Activated T-helper 2 cell treated with anti-CD3 and anti-CD28 coated beads, Interferon-gamma antibody, Interleukin-2, Interleukin-4, amounts not matched to agents 10 μg/mL and 5 μg/mL and 100 μg/mL, durations not matched to agents 14 hours and 24 hours and 36 hours (primary cell): ENCODE measurements at places on chromosomes 12 and 14. TPM values are rescaled to one million over a fixed set of nuclear protein-coding genes. Genes with fewer than 3 reads are reported as not detected.

DNA sequence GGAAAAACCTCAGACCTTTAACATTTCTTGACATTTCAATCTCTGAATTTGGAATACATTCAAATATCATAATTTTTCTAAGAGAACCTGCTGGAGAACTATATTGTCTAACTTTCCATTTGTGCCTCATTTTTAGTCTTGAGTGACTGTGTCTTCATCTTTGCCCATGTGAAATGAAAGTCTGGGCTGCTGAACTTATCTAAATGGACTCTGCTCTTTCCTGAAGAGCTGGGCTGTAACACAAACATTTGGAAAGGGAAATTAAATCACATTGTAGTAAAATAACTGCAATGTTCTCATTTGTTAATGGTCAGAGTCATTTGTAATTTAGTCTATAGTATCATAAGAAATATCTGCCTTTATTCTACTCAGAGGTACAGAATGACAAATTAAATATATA lies 373.1 kb downstream of the LRIG3 start:
- no peak overlapping the region for H3K4me3 ChIP-seq
- no peaks in the 10 kb centered on the region for H3K4me1 ChIP-seq
- DNase-seq: no peak
- H3K27me3 ChIP-seq: no peaks in the 10 kb centered on the region

DNA sequence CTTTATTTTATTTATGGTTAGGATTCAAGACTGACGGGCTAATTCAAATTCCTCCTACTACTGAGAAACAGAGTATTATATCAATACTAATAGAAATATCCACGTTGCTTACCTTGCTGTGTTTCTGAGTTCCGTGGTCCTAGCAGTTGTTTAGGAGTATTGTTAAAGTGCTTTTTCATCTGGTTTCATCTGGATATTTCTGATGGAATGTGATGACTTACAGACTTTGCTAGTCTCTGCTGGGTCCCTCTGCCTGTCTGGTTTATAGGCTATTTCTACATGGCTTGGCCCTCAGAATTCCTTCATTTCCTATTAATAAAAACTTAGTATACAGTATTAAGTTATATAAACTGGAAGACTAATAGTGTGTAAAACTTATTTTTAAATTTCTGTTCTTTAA lies at the start of gene SMCO3:
TSS of gene SMCO3 (minus strand) at position 169 of the 400 bp plus-strand sequence. CDS start 7,502 bp downstream, outside the sequence.
- H3K27ac ChIP-seq: no peak within 1 kb of the TSS
- H3K27me3 ChIP-seq: peaks cover 1% of the 10 kb centered on the region
- no peak within 1 kb of the TSS for H3K4me3 ChIP-seq
- DNase-seq: no peak

The CLIP1 gene
- total RNA-seq: 59.9 and 66.2 TPM in 2 replicates

The LIN52 gene
- total RNA-seq: 16.7 and 19.0 TPM in 2 replicates

DNA sequence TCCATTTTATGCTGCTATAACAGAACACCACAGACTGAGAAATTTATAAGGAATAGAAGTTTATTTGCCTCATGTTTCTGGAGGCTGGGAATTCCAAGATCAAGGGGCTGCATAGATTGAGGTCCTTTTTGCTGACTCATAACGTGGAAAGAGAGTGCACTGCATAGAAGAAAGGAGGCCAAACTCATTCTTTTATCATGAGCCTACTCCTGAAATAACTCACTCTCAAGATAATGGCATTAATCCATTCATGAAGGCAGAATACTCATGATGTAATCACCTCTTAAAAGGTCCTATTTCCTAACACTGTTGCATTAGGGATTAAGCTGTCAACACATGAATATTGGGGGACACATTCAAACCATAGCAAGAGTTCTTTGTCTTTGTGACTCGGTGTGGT lies 60.0 kb upstream of the FBXO33 start:
- H3K4me1 ChIP-seq: no peaks in the 10 kb centered on the region
- no peak for DNase-seq
- no peak overlapping the region for H3K27ac ChIP-seq
- H3K4me3 ChIP-seq: no peak overlapping the region
- H3K27me3 ChIP-seq: peaks cover 5% of the 10 kb centered on the region

- H3K4me3 ChIP-seq: no peak overlapping the region
- H3K27ac ChIP-seq: no peak overlapping the region
- H3K4me1 ChIP-seq: peaks cover 4% of the 10 kb centered on the region
Observed at GRCh38 chr12:105013892-105014291, 27.8 kb downstream of the NOPCHAP1 start.

DNA sequence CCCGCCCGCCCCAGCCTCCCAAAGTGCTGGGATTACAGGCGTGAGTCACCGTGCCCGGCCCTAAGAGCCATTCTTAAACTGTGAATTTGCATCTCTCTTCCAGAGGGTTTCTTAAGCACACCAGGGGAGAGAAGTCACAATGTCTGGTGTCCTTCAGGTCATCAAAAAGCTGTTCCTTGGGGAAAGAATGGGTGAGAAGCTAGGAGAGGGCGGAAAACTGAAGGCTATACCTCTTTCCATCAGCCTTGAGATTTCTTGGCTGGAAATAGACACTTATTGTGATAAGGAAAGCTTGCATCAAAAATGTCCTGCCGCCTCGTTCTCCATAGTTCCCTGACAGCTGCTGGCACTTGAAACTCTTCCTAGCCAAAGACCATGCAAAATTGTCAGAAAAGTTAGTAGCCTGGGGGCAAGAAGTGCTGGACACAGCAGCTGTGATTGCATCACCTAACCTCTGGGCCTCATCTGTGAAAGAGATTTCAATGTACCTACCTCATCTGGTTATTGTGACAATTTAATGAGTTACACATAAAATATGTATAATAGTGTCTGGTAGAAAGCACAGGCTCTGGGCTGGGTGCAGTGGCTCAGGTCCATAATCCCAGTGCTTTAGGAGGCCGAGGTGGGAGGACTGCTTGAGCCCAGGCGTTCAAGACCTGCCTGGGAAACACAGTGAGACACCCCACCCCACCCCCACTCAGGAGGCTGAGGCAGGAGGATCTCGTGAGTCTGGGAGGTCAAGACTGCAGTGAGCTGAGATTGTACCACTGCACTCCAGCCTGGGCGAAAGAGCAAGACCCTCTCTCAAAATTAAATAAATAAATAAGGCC lies 9.7 kb upstream of the UBC start:
- no peak overlapping the region for H3K4me3 ChIP-seq
- no peak overlapping the region for H3K27ac ChIP-seq
- no peaks in the 10 kb centered on the region for H3K36me3 ChIP-seq
- H3K27me3 ChIP-seq: peaks cover 3% of the 10 kb centered on the region
- no peak for DNase-seq

The BTBD6 gene
- total RNA-seq: 38.4 and 38.6 TPM in 2 replicates

DNA sequence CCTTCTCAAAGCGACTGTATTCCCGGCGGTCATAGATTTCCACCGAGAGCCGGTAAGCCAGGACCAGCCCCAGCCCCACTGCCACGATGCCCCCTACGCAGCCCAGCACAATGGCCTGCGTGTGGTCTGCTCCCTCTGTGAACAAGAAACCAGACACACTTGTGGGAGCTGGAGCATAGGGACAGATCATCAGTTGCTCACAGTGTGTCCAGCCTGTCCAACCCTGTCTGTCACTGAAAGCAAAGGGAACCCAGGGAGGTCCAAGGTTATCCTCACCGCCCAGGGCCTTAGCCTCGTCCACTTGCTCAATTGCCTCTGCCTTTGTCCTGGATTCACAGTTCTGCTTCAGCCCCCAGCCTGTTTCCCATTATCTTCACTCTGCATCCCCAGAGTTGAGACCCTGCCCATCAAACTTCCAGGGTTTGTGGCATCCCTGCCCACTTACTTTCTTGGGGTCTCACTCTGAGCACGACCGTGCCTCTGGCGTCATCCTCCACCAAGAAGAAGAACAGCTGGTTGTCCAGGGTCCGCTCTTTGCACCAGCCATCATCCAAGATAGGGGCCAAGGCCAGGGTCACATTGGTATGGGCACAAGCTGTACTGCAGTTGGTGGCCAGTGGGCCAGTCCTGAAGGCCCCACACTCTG lies 11.3 kb upstream of the CSAD start:
- no peak overlapping the region for H3K4me3 ChIP-seq
- H3K27ac ChIP-seq: no peak overlapping the region
- DNase-seq: no peak
- H3K36me3 ChIP-seq: peaks cover 89% of the 10 kb centered on the region
- no peaks in the 10 kb centered on the region for H3K27me3 ChIP-seq
- peaks cover 11% of the 10 kb centered on the region for H3K4me1 ChIP-seq

DNA sequence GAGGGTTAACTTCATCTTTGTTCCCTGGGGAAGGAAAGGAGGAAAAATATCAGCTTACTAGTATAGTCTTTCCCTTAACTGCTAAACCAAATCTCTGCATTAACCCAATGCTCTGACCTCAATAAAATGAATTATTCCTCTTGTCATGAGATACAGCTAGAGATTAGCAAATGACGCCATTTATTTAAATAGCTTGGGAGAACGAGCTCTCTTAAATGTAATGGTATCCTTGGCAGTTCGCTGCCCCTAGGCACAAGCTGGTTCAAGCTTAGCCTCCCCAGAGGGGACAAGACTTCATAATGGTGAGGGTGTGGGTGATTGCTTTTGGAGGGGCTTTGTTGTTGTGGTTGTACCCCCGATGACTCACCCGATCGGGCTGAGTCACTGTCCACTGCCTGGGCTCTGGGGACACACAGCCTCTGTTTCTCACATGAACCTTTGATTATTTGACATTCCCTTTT lies 19.6 kb downstream of the FNTB start:
- H3K36me3 ChIP-seq: peaks cover 24% of the 10 kb centered on the region
- peaks cover 26% of the 10 kb centered on the region for H3K4me1 ChIP-seq
- H3K27me3 ChIP-seq: no peaks in the 10 kb centered on the region
- no peak overlapping the region for H3K27ac ChIP-seq
- DNase-seq: no peak
- no peak overlapping the region for H3K4me3 ChIP-seq

DNA sequence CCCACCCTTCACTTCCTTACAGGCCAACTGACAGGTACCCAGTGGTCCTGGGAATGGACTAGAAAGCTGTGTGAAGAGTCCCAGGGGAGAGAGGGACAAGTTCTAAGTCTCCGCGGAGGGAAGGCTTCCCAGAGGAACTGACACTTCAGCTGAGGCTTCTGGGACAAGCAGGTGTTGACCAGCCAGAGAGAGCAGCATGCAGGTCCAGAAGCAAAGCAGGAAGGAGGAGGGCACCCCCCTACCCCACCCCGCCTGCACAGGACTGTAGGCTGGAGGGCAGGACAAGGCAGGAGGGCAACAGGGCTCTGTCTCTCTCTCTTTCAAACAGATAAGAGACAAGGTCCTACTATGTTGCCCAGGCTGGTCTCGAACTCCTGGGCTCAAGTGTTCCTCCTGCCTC lies 58.2 kb upstream of the CORO1C start:
- peaks cover 3% of the 10 kb centered on the region for H3K4me1 ChIP-seq
- H3K27ac ChIP-seq: no peak overlapping the region
- H3K4me3 ChIP-seq: no peak overlapping the region
- H3K36me3 ChIP-seq: peaks cover 44% of the 10 kb centered on the region
- H3K27me3 ChIP-seq: no peaks in the 10 kb centered on the region

DNA sequence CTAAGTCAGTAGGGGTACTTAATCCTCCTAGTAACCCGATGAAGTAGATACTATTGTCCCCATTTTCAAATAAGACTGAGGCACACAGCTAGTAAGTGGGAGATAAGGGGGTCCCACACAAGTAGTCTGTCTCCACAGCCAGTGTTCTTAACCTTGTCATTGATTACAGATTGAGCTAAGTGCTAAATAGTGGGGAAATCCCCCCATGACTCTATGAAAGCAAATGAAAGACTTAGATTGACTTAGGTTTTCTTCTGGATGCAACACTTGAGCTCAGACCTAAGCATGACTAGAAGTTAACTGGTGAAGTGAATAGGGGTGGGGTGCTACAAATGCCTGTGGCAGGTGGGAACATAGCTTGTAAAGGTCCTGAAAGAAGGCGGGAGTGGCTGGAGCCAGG lies 73.8 kb downstream of the SYNE2 start:
- H3K36me3 ChIP-seq: peaks cover 13% of the 10 kb centered on the region
- peaks cover 2% of the 10 kb centered on the region for H3K27me3 ChIP-seq
- H3K4me1 ChIP-seq: no peaks in the 10 kb centered on the region
- H3K27ac ChIP-seq: no peak overlapping the region
- H3K4me3 ChIP-seq: no peak overlapping the region
- no peak for DNase-seq

- H3K4me3 ChIP-seq: no peak overlapping the region
- peaks cover 9% of the 10 kb centered on the region for H3K4me1 ChIP-seq
- no peak for DNase-seq
- peaks cover 24% of the 10 kb centered on the region for H3K36me3 ChIP-seq
- no peaks in the 10 kb centered on the region for H3K27me3 ChIP-seq
Observed at GRCh38 chr14:75715926-75716780, 55.1 kb downstream of the TTLL5 start.

DNA sequence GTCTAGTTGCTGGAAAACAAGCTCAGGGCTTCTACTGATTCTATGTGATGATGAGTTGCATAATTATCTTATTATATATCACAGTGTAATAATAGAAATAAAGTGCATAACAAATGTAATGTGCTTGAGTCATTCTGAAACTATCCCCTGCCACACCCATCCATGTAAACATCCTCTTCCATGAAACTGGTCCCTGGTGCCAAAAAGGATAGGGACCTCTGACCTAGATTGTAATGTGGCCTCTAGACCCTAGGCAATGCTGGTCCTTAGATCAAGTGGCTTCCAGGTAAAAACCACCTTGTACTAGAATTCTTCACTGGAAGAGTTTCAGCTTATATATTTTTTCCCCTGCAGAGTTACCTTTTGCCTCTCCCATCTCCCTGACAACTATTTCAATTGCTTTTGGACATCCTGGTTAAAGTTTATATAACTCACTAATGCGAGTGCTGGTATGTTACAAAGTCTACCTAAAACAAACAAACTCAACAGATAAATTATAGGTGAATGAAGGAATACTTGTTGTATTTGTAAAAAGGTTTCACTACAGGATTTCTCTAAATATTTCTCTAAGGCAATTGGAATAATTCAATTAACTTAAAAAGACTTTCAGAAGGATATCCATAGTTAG lies 462.5 kb downstream of the NAV3 start:
- H3K27ac ChIP-seq: no peak overlapping the region
- H3K4me1 ChIP-seq: no peaks in the 10 kb centered on the region
- no peak overlapping the region for H3K4me3 ChIP-seq
- DNase-seq: no peak
- H3K27me3 ChIP-seq: no peaks in the 10 kb centered on the region

- H3K27ac ChIP-seq: no peak overlapping the region
- peaks cover 78% of the 10 kb centered on the region for H3K4me1 ChIP-seq
- DNase-seq: no peak
Observed at GRCh38 chr12:104506676-104507401, 50.1 kb downstream of the CHST11 start.

GRCh38 chr14:61421212-61421923 lies 100.0 kb downstream of the PRKCH start:
- peak overlapping the region; percentile 15 for H3K27ac ChIP-seq
- no peaks in the 10 kb centered on the region for H3K27me3 ChIP-seq
- H3K4me3 ChIP-seq: no peak overlapping the region
- DNase-seq: no peak

The NTF3 gene
- not detected in 2 replicates for total RNA-seq

- no peak for DNase-seq
- peaks cover 15% of the 10 kb centered on the region for H3K4me1 ChIP-seq
- no peak overlapping the region for H3K27ac ChIP-seq
Observed at GRCh38 chr12:12821975-12822374, 8.8 kb downstream of the DDX47 start.
